Kidney (tissue), 22 donors: ENCODE measurements at places on chromosomes 1 and 21.

GRCh38 chr1:237911911-237912310, 21.2 kb upstream of the ZP4 start:
- no peak for DNase-seq

DNA sequence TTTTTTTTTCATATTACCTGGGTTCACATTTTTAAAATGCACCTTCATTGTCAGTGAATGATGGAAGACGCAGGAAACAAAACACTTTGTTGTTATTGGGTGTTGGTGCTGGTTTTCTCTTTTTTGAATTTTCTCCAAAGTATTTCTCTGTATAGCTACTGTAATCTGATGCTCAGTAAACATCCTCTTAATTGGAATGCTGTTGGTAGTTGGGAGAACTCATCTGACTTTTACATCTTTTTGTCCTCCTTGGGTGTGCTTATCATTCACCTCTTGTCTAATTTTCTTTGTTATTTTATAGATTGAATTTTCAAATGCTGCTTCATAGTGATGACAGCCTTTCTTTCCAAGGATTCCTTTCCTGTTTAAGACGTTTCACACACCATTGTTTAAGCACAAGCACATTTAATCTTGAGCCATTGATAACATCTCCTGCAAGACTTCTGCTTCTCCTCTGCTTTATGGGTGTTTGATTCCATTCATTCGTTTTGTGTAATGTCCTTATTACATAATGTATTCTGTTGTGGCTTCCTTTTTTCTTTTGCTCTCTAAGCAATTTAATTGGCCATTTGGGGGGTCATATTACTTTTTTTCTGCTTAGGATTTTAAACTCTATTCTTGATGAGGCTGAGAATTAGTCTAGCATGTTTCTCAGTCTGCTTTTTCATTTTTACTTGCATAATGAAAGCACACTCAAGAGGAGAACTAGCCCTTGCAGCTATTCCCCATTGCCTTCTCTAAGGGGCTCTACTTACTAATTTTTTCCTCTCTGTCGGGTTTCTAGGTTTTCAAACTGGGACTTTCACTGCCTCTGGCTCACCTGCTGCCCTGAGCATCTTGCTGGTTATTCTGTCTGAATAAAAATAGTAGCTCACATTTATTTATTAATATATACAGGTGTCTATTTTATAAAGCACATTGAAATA, 42.0 kb upstream of the CD34 start:
- DNase-seq = no peak

DNA sequence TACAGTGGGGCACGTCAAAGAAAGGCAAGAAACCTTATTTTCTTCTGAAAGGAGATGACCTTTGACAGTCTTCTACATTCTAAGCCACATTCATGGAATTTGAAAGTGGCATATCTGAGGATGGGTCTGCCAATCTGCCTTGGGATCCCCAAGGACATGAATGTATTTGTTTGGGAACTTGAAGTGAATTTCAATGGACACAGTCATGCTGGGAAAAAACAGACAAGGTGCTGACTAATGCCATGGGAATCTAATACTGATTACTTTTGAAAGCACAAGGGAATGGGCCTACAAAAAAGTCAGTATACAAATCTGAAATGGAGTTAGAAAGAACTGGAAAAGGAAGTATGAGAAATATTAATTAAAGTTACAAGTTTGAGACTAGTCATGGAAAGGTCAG, 128.8 kb downstream of the KCNJ6 start:
- DNase-seq = no peak

- DNase-seq = no peak
Observed at GRCh38 chr1:232327269-232327668, 302.7 kb downstream of the SIPA1L2 start.

DNA sequence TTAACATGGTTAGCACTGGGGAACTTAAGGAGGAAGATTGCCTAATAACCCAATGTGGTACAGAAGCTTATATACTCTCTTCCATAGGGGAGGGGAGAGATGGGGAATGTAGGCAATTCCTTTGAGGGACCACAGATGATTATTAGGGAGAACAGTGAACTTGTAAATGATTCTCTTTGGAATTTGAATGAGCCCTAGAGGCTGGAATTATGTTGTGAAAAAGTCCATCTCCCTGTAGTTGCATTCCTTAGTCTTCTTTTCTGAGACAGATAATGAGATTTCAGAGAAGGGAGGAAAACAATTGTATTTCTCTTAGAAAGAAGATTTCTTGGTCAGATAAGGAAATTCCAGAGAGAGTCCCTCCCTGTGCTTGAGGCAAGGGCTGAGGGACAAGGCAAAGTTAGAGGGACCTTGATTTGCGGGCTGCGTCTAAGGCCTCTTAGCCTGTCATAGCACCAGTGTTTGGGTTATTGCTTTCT, 89.0 kb upstream of the HMCN1 start:
- no peak for DNase-seq

DNA sequence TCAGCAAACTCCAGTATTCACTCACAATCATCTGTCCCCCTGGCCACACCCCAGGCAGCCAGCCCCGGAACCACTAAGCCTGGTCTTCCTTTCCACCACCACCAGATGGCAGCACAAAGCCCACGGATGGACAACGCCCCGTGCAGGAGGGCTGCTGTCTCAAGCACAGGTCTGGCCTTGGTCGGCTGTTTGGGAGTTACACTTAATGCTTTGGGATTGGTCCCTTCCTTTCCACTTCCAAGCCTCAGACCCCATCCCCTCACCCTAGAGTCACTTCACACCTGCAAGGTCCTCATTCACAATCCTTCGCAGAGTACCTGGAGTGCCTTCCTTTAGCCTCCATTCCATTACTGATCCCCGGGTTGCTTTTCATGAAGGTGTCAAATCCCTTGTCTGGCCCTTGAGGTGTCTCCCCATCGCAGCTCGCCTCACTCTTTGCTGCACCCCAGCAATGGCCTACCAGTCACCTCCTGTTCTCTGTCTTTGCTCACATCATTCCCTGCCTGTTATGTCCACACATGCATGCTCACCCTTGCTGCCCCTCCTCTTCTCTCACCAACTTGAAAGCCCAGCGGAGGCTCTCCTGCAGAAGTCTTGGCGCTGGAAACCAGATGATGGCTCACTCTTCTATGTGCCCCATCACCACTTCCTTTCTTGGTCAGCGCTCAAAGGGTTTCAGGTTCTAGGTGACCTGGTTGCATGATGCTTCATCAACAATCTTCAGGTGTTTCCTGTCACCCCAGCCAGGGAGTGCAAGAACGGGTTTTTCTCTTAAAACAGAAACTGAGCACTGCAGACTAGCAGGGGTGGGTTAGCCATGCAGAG, 24.9 kb upstream of the KCNA2 start:
- DNase-seq = peak; percentile 82

DNA sequence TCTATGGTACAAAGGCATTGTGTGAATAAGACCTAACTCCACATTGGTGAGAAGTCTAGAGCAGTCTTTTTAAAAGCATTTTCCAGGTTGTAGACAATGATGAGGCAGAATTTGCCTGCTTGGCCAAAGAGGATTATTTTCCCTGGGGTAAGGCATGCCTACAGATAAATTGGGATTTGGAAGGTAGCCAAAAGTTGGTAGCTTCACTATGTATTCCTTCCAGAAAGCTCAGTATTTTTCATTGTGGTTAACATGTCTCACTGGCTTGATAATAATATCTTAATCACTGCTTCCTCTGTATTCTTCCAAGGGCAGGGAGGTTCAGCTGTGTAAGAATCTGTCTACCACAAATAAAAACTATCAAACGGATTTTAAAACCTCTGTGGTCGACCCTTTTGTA, 590.8 kb upstream of the PRMT6 start:
- DNase-seq = no peak

GRCh38 chr1:55007625-55008024, 8.9 kb downstream of the BSND start:
- no peak for DNase-seq

GRCh38 chr21:38525454-38525853, 27.2 kb upstream of the ERG start:
- no peak for DNase-seq

- no peak for DNase-seq
Observed at GRCh38 chr21:14493731-14494130, 52.4 kb downstream of the SAMSN1 start.

- DNase-seq = no peak
Observed at GRCh38 chr1:154220970-154221277, 169 bp downstream of the UBAP2L start.

- DNase-seq = peak; percentile 99
Observed at GRCh38 chr1:32351399-32352238, 10.7 kb downstream of the FAM229A start.

DNA sequence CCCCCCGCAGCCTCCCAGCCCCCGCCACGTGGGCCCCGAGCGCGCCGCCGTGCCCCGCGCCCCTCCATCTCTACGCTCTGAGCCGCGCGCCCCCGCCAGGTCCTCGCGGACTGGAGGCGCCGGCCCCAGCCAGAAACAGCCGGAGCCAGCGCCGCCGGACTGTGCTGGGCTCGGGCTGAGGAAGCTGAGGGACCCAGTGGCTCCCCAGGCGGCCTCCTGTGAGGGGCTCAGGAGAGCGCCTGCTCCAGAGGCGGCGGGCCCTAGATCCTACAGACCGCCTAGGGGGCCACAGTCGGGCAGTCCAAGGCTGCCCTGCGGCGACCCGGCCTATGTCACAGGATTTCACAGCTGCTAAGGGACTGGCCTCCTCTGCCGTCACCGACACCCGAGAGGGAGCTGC, 82.1 kb downstream of the NENF start:
- DNase-seq = peak; percentile 85

- no peak for DNase-seq
Observed at GRCh38 chr1:74412244-74412643, 100.2 kb downstream of the LRRC53 start.

GRCh38 chr1:205351984-205352713, 4.6 kb downstream of the KLHDC8A start:
- DNase-seq = no peak
